Stimulated activated CD8-positive, alpha-beta memory T cell treated with anti-CD3 and anti-CD28 coated beads, Interleukin-15, amount 100 ng/mL, for 24 hours (primary cell): ENCODE measurements at places on chromosomes 11 and 22.

DNA sequence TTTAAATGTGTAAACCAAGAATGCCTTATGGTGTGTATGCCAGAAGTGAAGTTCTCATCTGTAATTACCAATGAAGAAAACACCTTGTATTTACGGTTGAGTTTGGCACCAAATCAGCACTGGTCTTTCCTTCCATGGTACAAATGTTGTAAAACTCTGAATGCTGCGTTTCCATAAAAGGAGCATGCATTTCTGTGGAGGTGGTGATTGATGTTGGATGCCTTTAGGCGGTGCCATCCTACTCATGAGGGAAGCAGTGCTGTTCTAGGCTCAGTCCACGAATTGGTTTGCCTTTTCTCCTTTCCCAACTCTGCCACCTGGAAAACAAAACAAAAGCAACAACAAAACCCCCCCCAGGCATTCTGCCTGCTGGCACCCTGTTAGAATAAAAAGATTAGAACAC is 124.4 kb downstream of the TEAD1 start:
- no peak for DNase-seq

DNA sequence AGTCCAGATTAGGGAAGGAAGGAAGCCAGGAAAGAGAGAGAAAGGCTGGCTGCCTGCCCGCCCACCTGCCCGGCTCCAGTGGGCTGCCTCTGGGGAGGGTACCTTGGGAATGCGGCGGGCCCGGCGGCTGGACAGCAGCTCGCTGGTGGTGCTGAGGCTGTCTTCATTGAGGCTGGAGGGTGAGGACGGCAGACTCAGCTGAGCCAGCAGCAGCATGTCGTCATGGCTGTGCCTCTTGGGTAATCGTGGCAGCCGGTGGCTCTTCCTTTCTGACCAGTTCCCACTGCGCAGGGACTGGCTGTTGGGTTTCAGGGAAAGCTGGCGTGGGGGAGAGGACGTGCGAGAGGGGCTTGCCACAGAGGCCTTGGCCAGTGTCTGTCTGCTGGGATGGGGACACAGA is 32.9 kb downstream of the RPL27A start:
- no peak for DNase-seq

DNA sequence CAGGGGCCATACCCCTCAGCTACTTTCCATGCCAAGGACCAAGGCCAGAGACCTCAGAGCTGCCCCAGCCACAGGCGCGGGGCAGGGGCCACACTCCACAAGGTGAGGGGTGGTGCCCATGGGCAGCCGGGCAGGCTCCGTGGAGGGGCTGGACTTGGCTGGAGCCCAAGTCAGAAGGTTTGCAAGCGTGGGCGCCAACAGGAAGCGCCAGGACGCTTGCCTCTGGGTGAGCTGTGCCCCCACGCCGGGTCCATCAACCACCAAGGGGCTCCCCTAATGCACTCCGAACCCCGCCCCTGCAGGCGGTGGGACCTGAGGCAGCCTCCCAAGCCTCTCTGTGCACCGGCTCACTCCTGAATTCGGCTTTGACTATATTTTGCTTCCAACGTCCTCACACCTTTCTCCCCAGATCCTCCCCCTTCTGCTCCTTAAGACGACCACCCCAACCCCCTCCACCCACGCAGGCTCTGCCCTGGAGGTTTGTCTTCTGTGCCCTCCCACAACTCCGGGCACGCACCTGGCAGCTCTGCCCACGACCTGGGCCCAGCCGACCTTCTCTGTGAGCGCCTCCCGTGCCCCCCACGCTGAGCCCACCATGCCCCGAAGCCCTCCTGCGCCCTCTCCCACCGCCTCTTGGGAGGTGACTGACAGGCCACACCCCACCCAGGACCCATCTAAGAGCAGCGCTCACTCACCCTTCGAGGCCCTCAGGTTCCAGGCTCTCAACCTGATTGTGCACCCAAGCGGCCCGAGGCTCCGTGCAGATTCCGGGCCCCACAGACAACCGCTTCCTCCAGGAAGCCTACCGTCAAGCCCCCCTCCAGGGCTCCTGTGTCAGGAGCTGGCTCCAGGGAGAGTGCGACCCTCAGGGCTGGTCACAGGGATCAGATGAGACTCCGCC is 2.6 kb upstream of the PKP3 start:
- no peak for DNase-seq

DNA sequence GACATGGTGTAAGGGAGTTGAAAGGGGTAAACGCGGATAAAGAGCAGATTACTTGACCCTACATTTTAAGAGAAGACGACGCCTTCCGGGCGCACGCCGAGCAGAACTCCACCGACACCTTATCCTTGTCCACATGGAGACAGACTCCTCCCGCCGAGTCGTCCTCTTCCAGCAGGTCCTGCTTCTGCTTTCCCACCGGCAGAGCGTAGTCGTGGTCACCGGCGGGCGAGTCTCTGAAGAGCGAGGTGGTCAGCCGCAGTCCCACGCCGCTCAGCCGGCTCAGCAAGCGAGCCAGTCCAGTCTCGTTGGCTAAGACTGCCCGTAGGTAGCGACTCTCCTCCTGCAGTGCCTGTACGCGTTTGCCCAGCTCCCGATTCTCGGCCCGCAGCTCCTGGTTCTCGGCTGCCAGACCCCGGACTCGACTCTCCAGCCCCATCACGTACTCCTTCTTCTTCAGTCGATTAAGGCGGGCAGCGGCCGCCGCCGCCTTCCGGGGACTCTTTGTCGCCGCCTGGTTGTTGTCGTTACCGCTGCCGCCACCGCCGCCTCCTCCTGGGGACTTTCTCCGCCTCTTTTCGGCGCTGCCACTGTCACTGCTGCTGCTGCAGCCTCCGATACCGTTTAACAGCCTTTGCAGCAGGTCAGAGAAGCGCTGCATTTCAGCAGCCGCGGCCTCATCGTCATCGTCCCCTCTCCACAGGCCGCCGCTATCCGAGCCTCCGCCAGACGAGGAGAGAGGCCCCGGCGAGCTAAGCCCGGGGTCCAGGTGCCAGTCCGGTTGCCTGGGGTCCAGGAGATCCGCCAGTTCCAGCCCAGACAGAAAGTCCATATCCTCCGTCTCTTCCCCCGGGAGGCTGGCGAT is 945 bp downstream of the CREBZF start:
- peak; percentile 68 for DNase-seq

GRCh38 chr11:86990031-86990430 is 34.8 kb upstream of the FZD4 start:
- DNase-seq, result no peak

GRCh38 chr11:13053255-13053917 is 44.3 kb downstream of the RASSF10 start:
- DNase-seq, result no peak
